ENCODE measurements at places on chromosomes 12 and 14.

- peak; percentile 81 for DNase-seq
These were observed 3.9 kb upstream of the LRP1 start for GRCh38 chr12:57124261-57124877.

DNA sequence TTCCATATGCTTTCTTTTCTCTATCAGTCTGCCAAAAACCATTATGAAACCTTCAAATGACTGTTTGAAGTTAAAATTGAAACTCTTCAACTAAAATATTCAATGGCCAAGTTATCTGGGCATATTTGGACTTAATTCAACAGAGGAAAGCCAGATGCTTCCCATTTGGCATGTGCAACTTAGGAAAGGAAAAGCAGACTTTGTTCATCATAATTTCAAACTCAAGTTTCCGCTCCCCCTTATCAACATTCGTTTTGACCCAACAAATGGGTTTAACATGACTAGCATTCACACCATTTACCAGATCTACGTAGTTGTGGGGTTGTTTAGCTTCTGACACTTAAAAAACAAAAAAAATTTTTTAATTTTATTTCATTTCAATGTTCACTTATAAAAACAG lies 75.7 kb downstream of the PLEKHG7 start:
- no peak for DNase-seq

GRCh38 chr12:65631621-65632111 lies 192.6 kb upstream of the HMGA2 start:
- peak; percentile 100 for DNase-seq

DNA sequence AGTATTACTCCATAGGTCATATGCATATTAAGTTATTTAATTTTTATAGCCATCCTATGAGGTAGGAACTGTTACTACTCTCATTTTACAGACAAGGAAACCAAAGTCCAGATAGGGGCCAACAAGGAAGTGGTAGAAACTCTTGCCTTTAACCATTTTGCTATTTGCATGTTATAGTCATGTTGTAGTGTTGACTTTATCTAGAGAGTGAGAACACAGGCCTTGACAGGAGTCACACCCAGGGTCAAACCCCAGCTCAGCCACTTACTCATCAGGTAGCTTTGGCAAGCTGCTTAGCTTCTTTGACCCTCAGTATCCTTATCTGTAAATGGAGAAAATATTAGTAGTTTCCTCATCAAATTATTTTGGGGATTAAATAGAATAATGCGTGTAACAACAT lies 156.2 kb downstream of the CAND1 start:
- no peak for DNase-seq
